ENCODE measurements at places on chromosomes 3 and 15.

DNA sequence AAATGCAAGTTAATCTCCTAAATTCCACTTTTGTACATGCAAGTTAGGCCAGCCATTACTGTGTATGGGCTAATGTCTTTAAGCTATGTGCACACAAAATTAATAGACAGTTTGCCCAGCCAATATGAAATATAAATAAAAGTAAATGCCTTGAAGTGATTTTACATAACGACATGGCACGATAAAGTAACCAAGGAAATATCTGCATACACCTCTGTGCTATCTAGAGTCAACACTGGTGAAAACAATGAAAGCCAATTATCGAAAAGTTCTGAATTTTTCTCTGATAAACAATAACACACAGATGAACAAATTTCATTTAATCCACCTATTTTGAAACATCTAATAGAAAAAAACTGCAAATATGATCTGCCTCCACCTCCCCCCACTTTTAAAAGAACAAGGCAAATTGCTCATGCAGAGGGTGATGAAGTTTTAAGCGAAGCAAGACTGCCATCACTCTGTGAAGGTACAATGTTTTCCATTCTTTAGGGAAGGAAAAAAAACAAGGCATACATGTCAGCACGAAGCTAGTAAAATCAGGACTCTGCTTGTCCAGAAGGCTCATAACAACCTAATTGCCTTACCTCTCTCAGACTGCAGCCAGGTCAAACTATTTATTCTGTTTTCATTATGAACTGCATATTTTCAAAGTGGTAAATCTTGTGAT lies 317.7 kb downstream of the MECOM start:
- no peak for DNase-seq
- H3K27ac ChIP-seq, result no peak overlapping the region
- H3K27me3 ChIP-seq, result no peaks in the 10 kb centered on the region
- no peaks in the 10 kb centered on the region for H3K36me3 ChIP-seq
- H3K4me3 ChIP-seq, result no peak overlapping the region

DNA sequence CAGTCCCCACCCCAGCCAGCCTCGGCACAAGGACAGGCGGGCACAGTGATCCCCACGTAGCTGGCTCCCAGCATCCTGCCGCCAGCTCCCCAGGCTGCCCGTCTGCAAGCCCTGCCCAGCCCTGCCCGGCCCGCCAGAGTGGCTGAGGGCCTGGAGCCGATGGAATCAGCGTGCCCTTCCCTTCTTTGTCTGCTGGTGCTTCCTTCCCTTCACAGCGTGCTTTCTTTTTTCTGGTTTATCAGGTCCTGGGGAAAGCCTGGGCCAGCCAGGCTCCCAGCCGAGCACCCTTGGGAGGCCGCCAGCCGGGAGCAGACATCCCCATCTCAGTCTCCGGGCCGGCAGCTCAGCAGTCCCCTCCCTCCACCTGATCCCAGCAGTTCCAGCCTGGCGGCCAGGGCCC lies 54.7 kb upstream of the SMAD6 start:
- H3K27ac ChIP-seq, result no peak overlapping the region
- H3K36me3 ChIP-seq, result no peaks in the 10 kb centered on the region
- H3K27me3 ChIP-seq, result no peaks in the 10 kb centered on the region
- H3K4me1 ChIP-seq, result peaks cover 16% of the 10 kb centered on the region
- no peak overlapping the region for H3K4me3 ChIP-seq
- DNase-seq, result no peak

- H3K27me3 ChIP-seq, result no peaks in the 10 kb centered on the region
- DNase-seq, result no peak
- no peaks in the 10 kb centered on the region for H3K4me1 ChIP-seq
- H3K36me3 ChIP-seq, result no peaks in the 10 kb centered on the region
These were observed 87.1 kb downstream of the ADAMTS17 start for GRCh38 chr15:100254691-100255090.

- DNase-seq, result no peak
- no peak overlapping the region for H3K4me3 ChIP-seq
- H3K27me3 ChIP-seq, result no peaks in the 10 kb centered on the region
- no peaks in the 10 kb centered on the region for H3K36me3 ChIP-seq
- H3K27ac ChIP-seq, result no peak overlapping the region
These were observed 72.7 kb downstream of the GREM1 start for GRCh38 chr15:32790352-32790999.

DNA sequence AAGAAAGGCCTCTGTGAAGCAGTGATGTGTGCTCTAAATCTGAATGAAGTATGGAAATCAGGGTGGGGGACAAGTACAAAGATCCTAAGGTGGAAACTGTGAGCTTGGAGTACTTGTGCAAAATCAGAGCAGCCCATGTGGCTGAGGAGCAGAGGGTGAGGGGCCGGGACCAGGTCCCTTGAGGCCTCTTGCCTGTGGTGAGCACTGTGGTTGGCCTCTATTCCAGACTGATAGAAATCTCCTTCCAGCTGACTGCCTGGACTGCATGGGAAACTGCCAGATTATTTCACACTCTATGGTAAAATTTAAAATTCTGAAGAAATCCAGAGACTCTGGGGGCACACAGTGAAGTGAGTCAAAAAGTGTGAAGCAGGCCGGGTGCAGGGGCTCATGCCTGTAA lies 81.4 kb downstream of the TM4SF4 start:
- no peak overlapping the region for H3K4me3 ChIP-seq
- no peak overlapping the region for H3K27ac ChIP-seq
- DNase-seq, result no peak

DNA sequence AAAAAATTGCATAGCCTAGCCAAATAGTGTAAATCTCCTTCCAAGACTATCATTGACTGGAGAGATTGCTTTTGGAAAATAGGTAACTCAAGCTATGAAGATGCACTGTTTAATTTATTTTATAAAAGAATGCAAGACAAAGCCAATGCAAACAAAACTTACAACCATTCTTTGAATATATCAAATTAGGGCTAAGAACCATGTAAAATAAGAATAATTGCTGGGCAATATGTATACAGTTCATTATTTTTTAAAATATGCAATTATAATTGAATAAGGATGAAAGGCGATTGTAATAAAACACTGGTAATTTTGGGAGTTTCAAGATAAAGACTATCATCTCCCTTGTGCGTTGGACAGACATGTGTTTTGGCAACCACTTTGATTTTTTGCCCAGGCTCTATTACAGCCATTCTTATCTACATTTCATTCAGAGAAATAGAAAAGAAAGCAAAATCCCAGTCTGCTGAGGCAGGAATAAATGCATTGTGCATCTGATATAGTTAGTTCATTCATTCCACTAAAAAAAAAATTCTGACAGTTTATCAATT lies 242.3 kb upstream of the ROBO1 start:
- H3K27ac ChIP-seq, result no peak overlapping the region
- DNase-seq, result no peak
- no peaks in the 10 kb centered on the region for H3K36me3 ChIP-seq
- H3K4me3 ChIP-seq, result no peak overlapping the region
- H3K27me3 ChIP-seq, result no peaks in the 10 kb centered on the region
- no peaks in the 10 kb centered on the region for H3K4me1 ChIP-seq

GRCh38 chr3:125051715-125052581 lies 3.8 kb downstream of the HEG1 start:
- peak overlapping the region; percentile 15 for H3K27ac ChIP-seq
- H3K36me3 ChIP-seq, result no peaks in the 10 kb centered on the region
- DNase-seq, result no peak
- no peak overlapping the region for H3K4me3 ChIP-seq

GRCh38 chr3:21477541-21478288 lies 273.3 kb downstream of the ZNF385D start:
- no peaks in the 10 kb centered on the region for H3K36me3 ChIP-seq
- no peak overlapping the region for H3K4me3 ChIP-seq
- no peaks in the 10 kb centered on the region for H3K4me1 ChIP-seq
- H3K27ac ChIP-seq, result no peak overlapping the region
- no peaks in the 10 kb centered on the region for H3K27me3 ChIP-seq

DNA sequence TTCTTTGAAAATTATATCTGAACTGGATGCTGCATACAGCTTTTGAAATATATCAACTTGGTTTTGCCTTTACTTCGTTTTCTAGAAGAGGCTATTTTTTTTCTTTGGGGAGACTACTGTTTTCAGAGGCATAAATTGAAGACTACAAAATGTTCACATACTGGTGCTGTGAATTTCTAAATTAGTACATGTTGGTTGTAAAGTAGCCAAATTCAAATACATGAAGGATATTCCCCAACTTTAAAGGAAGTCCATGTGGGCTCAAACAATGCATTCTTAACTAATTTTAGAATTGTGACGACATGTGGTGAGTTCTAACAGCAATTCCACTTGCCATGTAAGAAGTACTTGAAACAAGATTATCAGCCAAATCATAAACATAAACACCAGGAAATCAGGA lies 295.7 kb downstream of the TUSC7 start:
- no peaks in the 10 kb centered on the region for H3K4me1 ChIP-seq
- DNase-seq, result no peak
- no peak overlapping the region for H3K27ac ChIP-seq
- H3K4me3 ChIP-seq, result no peak overlapping the region

DNA sequence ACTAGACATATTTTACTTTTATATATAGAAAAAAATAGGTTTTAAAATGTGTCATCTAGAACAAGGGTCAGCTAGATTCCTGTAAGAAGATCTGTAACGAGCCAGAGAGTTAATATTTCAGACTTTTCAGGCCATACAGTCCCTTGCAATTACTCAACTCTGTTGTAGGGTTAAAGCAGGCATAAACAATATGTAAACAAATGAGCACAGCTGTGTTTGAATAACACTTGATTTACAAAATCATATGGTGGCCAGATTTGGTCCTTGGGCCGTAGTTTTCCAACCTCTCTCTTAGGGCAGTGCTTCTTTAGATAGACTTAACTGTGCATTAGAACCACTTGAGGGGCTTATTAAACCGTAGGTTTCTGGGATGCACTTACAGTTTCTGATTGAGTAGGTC lies 19.6 kb downstream of the LRRC57 start:
- H3K4me3 ChIP-seq, result no peak overlapping the region
- no peaks in the 10 kb centered on the region for H3K27me3 ChIP-seq
- no peaks in the 10 kb centered on the region for H3K4me1 ChIP-seq
- H3K27ac ChIP-seq, result no peak overlapping the region

DNA sequence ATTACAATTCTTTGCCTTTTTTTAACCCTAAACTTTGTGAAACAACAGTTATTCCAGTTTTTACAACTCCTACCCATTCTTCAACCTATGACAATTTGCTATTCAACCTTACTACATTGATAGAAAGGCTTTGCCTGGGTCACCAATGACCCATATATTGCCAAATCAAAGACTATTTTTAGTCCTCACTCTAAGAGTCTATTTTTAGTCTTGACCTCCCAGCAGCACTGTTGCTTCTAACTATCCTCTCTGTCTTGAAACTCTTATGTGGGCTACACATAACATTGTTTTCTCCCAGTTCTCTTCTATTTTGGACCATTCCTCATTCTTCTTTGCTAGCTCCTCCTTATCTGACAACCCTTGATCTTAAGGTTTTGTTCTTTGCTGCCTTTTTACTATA lies 71.4 kb downstream of the C3orf80 start:
- H3K27me3 ChIP-seq, result no peaks in the 10 kb centered on the region
- peaks cover 2% of the 10 kb centered on the region for H3K4me1 ChIP-seq
- H3K4me3 ChIP-seq, result no peak overlapping the region
- no peaks in the 10 kb centered on the region for H3K36me3 ChIP-seq

DNA sequence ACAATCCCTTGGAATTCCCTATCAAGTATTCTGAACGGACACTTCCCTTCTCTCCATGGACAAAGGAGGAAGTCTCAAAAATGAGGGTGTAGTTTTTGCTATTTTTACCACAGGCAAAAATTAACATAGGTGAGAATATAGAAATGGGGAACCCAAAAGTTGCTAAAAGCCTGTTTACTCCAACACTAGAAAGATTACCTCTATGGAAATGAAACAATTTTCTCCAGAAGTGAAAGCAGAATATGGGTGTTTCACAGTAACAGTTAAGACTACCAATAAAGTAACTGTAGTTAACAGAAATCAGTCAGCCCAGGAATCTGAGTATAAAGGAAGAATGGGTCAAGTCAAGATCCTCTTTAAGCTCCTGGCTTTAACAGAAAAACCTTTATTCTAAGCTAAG lies 9.3 kb downstream of the TRA2B start:
- H3K4me1 ChIP-seq, result peaks cover 28% of the 10 kb centered on the region
- H3K4me3 ChIP-seq, result no peak overlapping the region
- peaks cover 97% of the 10 kb centered on the region for H3K36me3 ChIP-seq
- H3K27ac ChIP-seq, result no peak overlapping the region

DNA sequence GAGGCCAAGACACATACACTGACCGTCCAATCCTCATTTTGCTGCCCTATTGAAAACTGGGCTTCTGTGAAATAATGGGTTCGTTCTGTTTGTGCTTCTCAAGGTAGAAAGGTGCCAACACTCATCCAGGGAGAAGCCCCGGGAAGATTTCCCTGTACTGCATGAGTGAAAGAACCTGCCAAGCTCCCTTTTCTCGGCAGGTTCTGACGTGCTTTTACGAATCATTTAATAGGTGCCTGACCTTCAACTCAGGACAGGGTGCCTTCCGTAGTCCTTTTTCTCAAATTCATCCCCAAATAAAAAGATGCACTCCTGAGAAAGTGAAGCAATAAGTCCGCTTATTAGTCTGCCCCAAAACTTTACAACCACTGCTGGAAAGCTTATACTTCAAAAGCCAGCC lies 64.2 kb downstream of the B3GNT5 start:
- peaks cover 2% of the 10 kb centered on the region for H3K4me1 ChIP-seq
- H3K27ac ChIP-seq, result no peak overlapping the region
- DNase-seq, result no peak
- no peaks in the 10 kb centered on the region for H3K36me3 ChIP-seq
- no peak overlapping the region for H3K4me3 ChIP-seq
- H3K27me3 ChIP-seq, result no peaks in the 10 kb centered on the region

DNA sequence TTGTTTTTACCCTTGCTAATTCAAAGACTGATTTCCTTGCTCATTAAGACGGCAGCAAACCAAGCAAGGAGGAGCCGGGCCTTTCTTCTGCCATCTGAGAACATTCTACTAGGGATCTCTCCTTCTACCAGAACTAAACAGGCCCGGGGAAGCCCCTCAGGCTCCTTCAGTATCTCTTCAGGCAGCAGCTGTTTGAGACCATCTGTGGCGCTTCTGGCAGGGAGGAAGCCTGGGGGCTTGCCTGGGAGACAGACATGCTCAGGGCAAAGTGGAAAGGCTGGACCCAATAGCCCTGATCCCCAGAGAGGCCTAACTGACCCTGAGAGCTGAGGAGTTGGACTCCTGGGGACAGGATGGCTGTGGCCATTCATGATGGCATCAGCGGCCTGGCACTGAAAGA lies 67.9 kb downstream of the FEM1B start:
- no peaks in the 10 kb centered on the region for H3K4me1 ChIP-seq
- no peak overlapping the region for H3K27ac ChIP-seq
- H3K4me3 ChIP-seq, result no peak overlapping the region
- no peak for DNase-seq
- H3K27me3 ChIP-seq, result peaks cover 2% of the 10 kb centered on the region

GRCh38 chr3:177250151-177250550 lies 52.9 kb upstream of the TBL1XR1 start:
- H3K4me3 ChIP-seq, result no peak overlapping the region
- no peaks in the 10 kb centered on the region for H3K27me3 ChIP-seq
- no peak for DNase-seq
- H3K4me1 ChIP-seq, result no peaks in the 10 kb centered on the region
- no peak overlapping the region for H3K27ac ChIP-seq

DNA sequence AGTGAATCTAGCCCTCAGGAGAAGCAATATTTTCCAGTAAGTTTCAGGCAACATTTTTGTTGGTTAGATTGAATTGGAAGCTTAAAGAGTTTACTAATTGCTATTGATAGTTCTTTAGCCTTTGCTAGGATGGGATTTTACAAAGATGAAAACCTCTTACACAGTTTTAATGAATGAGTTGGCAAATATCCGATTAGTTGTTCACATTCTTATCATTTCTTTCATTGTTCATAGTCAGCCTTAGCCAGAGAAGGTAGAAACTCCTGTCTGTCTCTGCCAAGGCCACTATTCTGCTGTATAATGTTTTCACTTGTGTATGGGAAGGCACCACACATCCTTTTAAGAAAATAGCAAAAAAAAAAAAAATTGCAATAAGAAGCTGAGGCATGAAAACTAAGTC lies 222.0 kb upstream of the MANF start:
- H3K4me3 ChIP-seq, result no peak overlapping the region
- no peaks in the 10 kb centered on the region for H3K27me3 ChIP-seq
- H3K27ac ChIP-seq, result no peak overlapping the region
- peaks cover 4% of the 10 kb centered on the region for H3K4me1 ChIP-seq
